ENCODE measurements at places on chromosomes 13 and 19.

DNA sequence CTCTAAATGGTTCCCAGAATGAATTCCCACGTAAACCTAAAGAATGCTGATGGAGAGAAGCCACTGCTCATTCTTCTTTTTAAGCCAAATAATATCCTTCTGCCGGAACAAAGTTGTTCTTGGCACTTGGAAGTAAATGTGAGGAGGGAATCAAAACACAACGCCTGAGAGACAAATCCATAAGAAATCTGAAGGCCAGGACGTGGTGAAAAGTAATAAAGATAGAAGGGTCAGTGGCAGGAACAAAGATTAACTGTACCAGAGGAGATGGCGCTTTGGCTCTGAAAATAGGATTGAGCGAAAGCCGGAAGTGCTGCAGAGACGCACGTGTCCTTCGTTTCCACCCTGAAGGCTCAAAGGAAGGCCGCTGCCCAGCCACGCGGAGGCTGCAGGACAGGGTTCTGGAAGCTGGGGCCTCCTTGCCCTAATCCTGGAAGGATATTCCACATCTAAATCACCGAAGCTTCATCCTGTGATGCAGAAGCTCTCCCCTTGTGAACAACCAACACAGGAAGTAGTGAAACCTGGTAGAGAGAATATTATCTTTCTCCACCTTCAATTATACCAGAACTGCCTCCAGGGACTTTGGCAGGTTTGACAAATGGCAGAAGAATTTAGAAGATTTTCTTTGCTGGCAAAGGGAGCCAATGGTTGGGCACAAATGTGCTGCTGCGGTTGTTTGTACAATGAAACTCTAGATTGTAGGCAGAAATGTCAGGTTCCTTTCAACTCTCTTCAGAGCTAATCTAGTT lies 214.6 kb upstream of the SERP2 start:
- no peak for DNase-seq

DNA sequence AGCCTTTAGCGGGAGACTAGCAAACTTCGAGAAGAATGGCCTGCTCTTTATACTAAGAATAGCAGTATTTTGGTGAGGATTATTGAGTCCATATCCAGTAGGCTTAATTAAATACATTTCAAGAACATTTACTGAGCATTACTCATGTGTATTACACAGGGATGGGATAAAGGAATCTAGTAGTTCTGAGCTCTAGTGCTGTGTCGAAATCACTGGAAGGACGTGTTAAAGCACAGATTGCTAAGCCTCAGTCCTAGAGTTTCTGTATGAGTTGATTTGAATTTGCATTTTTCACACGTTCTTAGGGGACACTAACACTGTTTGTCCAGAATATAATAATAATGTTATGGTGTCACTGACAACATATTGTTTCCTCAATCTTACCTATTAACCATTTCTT lies 9.0 kb downstream of the ZNF302 start:
- DNase-seq: no peak

GRCh38 chr19:9597027-9597426 lies 12.7 kb upstream of the ZNF121 start:
- DNase-seq: no peak

- no peak for DNase-seq
These were observed 866.9 kb upstream of the SLITRK1 start for GRCh38 chr13:84749126-84749525.

DNA sequence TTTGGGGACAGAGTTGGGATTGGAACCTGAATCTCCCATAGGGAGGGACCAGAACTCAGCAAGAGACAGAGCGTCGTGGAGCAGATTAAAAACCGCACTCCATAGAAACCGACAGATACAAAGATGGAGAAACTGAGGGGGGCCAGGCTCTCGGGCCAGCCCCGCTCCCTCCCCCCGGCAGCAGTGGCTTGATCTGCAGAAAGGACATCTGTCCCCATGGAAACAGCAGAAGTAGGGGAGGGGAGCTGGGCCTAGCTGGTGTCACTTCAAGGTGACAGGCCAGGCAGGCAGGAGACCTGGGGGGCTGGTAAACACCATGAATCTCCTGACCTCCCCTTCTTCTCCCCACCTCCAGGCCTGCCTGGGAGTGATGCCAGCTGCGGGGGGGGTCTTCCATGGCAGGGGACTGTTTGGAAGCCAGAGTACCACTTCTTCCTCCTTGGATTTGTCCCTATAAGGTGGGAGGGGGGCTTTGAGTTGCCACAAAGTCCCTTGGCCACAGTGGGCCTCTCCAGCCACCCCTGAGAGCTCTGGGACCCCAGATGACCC lies 10.9 kb downstream of the TMIGD2 start:
- no peak for DNase-seq

- no peak for DNase-seq
These were observed 462.9 kb downstream of the ITGBL1 start for GRCh38 chr13:101915331-101915730.

DNA sequence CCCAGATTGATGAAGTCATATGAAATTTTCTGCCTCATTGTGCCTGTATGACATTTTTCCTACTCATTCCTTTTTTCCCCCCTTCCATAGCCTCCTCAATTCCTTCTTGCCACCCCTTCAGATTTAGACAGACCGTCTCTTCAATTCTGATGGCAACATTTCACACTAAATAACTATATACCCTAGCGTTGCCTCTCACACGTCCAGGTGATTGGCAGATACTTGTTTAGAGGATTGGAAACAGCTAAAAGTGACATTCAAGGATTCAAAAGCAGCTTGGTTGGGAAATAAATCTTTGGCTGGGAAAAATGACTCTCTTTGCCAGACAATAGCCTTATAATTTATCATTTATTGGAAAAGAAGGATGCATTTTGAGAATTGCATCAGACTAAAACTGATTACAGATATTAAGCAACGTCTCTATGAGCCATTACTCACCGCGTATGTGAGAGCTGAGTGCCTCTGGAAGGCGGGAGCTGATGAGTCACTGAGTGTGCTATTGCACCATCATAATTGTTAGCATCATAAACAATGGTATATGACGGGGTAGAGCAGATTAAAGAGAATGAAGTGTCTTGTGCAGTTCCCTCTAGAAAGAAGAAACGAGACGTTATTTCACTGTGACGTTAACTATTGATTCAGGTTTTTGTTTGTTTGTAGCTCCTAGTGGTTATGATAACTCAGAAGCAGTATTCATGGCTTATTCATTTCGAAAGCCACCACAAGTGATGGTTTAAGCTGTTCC lies 61.1 kb upstream of the FAM216B start:
- no peak for DNase-seq

- no peak for DNase-seq
These were observed 14.8 kb upstream of the FCGBP start for GRCh38 chr19:39949026-39949747.

- no peak for DNase-seq
These were observed 59.5 kb downstream of the MCF2L start for GRCh38 chr13:113028336-113029060.

- no peak for DNase-seq
These were observed 22.0 kb downstream of the LHFPL6 start for GRCh38 chr13:39580881-39581575.

- DNase-seq: no peak
These were observed 1191.0 kb downstream of the SLITRK5 start for GRCh38 chr13:88862095-88862620.

- no peak for DNase-seq
These were observed 147.1 kb downstream of the MTUS2 start for GRCh38 chr13:28967029-28967915.

GRCh38 chr13:73671011-73671410 lies 463.2 kb downstream of the KLF12 start:
- DNase-seq: no peak

DNA sequence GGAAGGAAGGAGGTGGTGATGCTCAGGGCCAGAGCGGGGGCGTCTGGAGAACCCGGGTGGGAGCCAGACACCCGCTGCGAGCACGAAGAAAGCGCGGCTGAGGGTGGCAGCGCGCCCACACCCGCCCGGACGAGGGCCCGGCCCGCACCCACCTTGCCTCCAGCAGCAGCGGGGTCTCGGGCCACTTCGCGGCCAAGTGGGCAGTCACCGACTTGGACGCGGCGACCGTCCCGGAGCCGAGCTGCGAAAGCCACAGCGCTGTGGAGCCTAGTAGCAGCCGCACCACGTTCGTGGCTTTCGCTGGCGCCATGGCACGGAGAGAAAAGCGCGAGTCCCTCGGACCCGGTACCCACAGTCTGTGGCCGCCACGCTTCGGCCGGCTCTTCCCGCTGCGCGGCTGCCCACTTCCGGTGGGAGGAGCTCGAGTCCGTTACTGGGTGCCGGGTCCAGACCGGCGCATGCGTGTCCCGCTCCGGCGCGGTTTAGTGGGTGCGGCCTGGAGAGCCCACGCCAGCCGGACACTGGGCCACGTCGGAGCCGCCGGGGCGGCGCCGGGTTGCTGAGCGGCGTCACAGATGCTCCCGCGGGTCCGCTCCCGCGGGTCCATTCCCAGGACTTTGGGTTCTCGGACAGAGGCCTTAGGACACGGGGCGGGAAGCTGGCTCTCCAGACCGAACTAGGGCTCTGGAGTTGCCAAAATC lies at the start of gene UGGT2:
Gene UGGT2 (minus strand): TSS at position 399 of the 701 bp plus-strand sequence. CDS start 89 bp downstream, at position 310.
- DNase-seq: no peak

- DNase-seq: no peak
These were observed 2.1 kb downstream of the MTIF3 start for GRCh38 chr13:27448308-27448707.

DNA sequence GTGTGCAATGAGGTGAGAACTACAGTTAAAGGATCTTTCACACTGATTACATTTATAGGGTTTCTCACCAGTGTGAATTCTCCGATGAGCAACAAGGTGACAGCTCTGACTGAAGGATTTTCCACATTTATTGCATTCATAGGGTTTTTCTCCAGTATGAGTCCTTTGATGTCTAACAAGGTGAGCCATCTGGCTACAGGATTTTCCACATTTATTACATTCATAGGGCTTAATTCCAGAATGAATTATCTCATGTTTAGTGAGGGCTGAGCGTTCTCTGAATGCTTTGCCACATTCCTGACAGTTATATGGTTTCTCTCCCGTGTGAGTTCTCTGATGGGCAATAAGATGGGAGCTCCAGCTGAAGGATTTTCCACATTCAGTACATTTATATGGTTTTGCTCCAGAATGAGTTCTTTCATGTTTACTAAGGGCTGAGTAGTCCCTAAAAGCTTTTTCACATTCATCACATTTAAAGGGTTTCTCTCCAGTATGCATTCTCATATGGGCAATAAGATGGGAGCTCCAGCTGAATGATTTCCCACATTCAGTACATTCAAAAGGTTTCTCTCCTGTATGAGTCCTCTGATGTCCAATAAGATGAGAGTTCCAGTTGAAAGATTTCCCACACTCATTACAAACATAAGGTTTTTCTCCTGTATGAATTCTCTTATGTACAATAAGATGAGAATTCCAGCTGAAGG lies 4.4 kb upstream of the C19orf18 start:
- no peak for DNase-seq

- no peak for DNase-seq
These were observed 697.8 kb downstream of the DACH1 start for GRCh38 chr13:71169180-71169579.

- DNase-seq: no peak
These were observed 3.1 kb upstream of the SDHAF1 start for GRCh38 chr19:35991731-35992450.

GRCh38 chr19:4016486-4016885 lies 8.9 kb downstream of the PIAS4 start:
- DNase-seq: no peak

- DNase-seq: no peak
These were observed 160.1 kb downstream of the KDM4B start for GRCh38 chr19:5128936-5129389.

DNA sequence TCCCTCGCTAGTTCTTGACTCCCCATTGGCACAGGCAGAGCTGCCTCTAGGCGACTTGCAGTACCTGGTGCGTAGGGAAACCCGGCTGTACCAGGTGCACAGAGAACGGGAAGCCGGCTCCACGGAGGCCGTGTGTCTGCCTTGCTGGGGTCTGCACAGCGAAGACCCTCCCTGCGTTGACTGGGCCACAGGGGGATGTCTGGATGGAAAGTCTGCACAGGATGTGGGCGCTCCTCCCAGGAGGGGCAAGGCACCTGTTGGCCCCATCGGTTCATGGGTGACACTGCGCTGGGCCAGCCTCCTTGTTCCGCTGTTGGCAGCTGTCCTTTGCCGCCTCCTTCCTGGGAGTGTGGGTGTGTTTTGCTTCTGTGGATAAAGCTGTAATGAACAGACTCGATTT lies 138.3 kb downstream of the TEX29 start:
- no peak for DNase-seq

DNA sequence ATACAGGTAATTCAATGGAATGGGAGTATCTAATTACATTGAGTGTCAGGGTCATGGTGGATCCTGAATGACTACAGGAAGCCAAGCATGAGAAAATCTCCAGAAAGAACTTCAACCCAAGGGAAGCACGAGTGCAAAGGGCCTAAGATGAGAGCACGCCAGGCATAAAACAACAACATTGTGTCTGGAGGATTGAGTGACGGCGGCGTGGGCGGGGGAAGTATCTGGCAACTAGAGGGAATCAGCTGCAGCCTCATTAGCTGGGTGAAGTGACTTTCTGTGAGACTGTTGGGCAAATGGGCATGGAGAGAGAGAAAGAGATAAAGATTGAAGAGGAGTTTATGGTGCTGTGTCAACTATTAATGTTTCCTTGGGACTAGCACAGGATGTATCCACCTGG lies 194.3 kb downstream of the GPC6 start:
- no peak for DNase-seq

GRCh38 chr13:97198753-97199152 lies 23.4 kb upstream of the MBNL2 start:
- DNase-seq: no peak

DNA sequence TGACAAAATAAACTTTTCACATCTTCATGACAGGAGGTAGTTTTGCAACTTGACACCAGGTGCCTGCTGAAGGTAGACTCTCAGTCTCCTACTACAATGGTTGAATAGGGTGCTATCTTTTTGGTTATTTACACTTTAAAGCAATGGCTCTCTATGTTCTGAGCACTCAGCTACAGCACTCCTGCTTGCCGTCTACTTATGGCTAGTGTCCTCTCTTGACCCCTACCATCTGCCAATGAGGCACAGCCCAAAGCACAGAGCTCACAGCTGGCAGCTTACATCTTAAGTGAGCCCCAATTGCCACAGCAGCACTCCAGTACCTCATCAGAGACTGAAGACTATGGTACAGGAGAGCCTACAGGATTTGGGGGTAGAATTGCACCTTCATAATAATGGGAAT lies 11.4 kb downstream of the ZNF708 start:
- DNase-seq: no peak

DNA sequence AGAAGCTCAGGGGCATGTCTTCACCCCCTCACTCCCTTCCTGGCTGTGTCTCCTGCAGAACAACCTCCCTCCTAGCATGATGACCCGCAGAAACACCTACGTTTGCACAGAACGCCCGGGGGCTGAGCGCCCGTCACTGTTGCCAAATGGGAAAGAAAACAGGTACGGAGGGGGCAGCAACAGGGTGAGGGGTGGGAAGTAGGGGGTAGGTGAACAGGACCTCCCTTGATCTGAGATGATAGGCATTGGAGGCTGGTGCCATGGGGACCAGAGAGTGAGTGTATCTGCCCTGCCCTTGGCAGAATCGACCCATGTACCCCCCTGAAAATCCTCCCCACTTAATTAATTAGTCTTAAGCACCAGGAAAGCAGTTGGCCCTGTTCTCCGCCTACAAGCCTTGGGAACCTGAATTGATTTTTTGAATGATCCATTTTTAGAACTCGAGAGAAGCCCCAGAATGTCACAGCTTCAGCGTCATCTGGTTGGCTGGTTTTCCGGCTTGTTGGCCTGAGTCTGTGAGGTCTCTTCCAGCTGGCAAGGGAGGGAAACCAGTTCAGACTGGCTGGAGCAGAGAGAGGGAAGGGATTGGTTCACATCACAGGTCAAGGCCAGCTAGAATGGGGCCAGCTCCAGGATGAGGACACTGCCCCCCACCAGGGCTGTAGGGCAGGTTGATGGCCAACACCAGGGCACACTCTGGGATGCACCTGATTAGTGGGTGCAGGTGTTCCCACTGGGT lies 28.2 kb downstream of the CKM start:
- DNase-seq: no peak

GRCh38 chr19:33612928-33613619 lies 8.7 kb upstream of the CHST8 start:
- no peak for DNase-seq

Data from central memory CD4-positive, alpha-beta T cell (primary cell).